ENCODE measurements at places on chromosomes 4 and X.

- DNase-seq, result no peak
Measured at GRCh38 chrX:36019125-36019524, 99.6 kb downstream of the CFAP47 start.

- DNase-seq, result no peak
Measured at GRCh38 chr4:146577111-146577510, 55.4 kb upstream of the SLC10A7 start.

DNA sequence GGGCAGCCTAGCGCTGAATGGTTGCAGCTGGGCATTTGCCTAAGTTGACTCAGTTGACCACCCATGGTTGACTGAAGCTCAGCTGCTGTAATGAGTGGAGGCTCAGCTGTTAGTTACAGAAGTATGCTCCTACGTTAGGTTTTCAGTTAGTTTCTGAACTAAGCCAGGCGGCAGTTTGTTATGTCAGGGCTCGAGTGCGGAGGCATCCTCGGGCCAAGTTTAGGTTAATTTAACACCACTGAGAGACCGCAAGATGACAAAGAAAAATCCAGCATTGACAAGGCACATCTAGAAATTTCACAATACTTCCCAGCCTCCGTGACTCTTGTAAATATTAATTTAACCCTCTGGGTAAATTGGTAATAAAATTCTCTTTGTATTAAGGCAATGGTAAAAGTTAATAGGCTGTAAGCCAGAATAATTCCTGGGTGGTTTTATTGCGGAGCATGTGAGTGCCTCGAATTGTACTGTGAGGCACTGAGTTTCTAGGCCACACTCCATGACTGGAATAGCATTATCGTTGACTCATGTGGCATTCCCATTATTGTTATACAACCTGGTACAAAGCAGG, 33.1 kb upstream of the CDKN2AIP start:
- DNase-seq, result no peak

GRCh38 chr4:153937289-153937688, 148.4 kb upstream of the SFRP2 start:
- no peak for DNase-seq

DNA sequence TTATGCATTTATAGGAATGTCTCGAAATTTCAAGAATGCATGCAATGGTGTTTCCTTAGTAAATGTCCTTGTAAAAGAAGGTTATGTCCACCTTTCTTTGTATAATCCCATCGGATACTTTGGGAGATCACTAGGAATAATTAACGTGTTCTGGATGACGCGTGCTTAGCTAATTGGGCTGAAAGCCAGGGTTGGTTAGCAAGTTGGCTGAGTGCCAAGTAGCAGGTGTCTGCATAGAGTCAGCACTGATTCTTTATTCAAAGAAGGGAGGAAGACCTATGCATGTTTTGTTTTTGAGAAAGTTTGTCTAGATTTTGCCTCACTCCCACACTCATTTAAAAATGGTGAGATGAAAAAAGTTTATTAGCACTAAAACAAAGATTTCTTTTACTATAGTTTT, 144.6 kb downstream of the SOX3 start:
- DNase-seq, result no peak

DNA sequence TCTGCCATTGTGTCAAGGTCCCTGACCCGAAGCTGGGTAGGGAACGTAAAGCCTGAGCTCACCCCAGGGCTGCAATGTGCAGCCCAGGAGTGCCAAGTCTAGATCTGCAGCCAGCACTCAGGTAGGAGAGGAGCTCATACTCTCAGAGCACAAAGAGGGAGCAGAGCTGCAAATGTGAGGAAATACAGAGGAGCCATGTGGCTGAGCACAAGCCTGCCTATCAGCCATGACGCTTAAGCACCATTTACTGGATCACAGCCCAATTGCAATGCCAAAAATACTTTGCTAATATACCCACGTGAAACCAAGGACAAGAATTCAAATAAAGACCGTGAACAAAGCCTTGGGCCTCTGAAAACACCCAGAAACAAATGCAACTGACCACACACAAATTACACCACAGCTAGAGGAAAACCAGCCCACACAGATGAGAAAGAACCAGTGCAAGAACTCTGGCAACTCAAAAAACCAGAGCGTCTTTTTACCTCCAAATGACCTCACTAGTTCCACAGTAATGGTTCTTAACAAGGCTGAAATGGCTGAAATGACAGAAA, 69.0 kb upstream of the HPF1 start:
- no peak for DNase-seq

DNA sequence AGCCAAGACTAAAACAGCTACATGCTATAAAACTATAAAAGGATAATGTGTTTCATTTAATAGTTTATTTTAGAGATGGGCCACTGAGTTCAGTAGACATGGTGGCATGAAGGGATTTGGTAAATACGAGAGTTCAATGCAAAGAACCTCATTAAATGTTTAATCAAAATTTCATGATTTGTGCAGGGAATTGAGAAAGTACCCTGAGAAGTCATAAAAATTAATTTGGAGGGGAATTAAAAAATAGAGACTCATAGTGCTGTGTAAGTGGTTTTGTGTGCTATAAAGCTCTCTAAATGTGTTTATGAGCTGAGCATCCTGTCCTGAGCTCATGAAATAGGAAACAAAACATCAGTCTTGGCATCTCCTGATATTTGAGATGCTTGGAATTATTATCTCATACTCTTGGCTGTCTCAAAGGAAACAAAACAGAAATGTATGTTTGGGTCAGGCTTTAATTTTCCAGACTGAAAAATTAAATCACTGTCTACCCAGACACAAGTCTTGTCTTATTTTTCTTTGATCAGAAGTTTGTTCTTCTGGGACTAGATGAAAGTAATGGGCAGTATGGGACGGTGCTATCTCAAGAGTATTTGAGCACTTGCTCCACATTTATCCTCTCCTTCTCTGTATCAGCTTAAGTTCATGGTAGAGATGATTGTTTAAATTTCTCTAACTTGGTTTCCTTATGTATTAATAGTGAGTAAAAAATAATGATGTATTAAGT, 38.0 kb upstream of the EMCN start:
- no peak for DNase-seq

GRCh38 chrX:154417157-154417556, 5.8 kb downstream of the TAFAZZIN start:
- no peak for DNase-seq

DNA sequence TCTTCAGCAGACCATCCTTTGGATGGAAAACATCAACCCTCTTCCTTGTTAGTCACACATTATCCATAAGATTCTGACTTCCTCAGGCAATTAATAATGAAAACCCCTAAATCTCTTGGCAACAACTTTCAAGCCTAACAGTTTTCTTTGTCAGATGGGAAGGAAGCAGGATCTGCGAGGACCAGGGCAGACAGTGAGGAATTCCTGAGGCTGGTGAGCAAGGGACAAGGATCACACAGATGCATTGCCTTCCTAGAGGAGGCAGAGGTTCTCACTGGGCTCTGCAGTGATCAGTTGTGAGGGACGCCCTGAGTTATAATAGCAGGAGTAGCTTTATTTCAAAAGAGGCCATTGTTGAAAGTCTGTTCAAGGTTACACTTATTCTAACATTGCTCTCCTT, 195.4 kb downstream of the SLIT2 start:
- no peak for DNase-seq

GRCh38 chr4:26459756-26460530, 30.3 kb downstream of the CCKAR start:
- DNase-seq, result no peak

- no peak for DNase-seq
Measured at GRCh38 chr4:128543696-128544095, 256.1 kb upstream of the PGRMC2 start.

DNA sequence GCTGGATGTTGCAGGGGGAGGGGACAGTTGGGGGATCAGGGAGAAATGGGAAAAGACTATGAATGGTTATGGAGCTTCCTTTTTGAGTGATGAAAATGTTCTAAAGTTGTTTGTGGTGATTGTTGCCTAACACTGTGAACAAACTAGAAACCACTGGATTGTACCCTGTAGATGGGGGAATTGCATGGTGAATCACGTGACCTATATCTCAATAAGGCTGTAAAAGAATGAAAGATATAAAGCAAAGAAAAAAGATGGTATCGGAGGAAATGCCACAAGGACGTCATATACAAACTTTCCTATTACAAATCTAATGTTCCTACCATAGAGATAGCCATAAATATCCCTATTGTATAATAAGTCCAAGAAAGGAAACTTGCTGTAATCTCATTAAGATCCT, 20.6 kb upstream of the CT55 start:
- no peak for DNase-seq

All from HCT116 (cell line).